Stimulated activated CD4-positive, alpha-beta T cell treated with anti-CD3 and anti-CD28 coated beads, Interleukin-1b, Interleukin-23, amount 100 ng/mL, for 4 hours (primary cell): ENCODE measurements at places on chromosomes 3 and 15.

DNA sequence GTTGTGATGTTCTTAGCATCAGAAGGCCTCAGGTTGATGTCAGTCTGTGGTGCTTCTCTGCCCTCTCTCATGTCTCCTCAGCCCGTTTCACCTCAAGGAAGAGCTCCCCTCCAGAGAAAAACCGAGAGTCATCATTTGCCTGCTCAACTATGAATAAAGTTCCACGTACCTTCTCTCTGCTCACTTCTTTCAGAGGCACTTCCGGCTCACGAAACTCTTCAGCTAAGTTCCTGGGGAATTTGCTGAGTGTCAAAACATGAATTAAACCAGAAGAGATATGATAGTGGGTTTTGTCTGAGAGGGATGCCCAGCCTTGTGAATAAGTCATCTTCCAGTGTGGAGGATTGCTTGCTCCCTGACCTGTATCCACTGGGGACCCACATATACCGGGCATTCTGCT is 37.7 kb downstream of the CCR4 start:
- DNase-seq: no peak

- DNase-seq: no peak
These were observed 48.3 kb downstream of the ASB7 start for GRCh38 chr15:100650685-100651084.

DNA sequence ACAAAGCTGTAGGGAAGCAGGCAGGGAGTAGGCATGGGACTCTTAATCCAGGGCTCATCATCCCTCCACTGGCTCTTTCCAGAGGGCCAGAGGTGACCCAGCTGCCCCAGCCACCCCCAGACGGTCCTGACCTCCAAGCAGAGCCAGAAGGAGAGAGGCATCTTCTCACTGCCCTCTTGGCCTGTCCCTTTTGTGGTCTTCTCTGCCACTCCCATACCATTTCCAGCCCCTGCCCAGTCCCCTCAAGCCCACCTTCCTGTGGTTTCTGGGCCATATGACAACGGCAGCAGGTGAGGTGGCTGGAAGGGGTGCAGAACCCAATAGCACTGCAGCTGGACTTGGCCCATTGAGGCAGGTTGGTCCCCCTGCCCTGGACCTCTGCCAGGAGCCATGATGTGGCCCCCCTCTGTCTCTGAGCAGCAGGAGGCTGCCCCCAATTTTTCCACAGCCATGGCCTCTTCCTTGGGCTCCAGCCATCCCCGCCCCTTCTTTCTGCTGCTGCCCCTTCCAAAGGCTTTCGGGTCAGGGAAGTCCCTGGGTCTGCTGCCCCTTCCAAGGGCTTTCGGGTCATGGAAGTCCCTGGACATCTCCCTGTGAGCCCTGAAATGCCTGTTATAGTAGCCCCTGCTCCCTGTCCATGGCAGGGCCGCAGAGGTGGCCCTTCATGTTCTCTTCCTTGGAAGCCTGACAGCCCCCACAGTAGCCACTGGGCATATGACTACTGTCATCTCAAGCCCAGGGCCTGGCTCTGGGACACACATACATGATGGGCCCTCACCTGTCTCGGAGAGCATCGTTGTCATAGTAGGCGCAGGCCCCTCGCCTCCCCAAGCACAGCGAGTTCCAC is 39.5 kb upstream of the RAB6B start:
- no peak for DNase-seq

DNA sequence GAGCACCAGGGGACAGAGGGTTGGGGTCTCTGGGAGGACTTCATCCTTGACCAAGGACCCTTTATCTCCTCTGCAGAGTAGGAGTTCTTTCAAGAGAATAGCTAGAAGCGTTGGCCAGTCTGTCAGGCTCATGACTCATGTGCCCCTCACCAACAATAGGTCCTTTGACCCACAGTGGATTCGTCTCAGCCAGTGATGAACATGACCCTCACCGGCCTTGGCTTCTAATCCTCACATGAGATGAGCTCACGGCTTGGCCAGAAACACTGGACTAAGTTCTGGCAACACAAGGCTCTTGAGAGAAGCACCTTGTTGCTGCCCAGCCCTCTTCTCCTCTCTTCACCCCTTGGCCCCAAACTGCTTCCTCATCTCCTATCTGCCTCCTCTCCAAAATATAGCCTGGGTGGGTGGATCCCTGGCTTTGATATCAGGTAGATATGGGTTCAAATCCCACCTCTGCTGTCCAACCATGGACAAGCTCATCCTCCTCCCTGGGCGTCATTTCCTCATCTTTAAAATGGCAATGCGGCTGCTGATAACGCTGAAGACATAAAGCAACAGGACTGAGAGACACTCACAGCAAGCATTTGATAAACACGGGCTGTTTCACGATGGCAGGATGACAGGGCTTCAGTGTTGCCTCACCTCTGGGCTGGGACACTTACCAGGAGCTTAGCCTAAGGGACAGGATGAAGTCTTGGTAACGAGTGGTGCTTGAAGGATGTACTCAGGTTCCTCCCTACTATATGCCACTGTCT is 446.7 kb upstream of the PROK2 start:
- no peak for DNase-seq

DNA sequence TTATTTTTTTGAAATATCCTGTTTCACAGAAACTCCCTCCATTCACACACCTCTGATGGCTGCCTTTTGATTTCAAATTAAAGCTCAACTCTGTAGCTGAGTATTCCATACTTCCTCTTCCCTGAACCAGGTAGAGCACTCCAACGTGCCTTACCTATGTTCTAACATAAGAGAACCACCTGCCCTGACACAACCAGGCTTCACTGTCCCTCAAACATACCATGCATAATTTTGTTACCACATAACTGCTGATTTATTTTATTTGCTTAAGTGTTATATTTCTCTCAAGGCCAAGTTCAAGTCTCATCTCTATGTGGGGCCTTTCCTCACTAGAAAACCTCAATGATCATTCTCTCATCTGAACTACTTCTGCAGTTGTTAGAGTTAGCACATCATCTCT is 209.7 kb downstream of the P3H2 start:
- DNase-seq: no peak

DNA sequence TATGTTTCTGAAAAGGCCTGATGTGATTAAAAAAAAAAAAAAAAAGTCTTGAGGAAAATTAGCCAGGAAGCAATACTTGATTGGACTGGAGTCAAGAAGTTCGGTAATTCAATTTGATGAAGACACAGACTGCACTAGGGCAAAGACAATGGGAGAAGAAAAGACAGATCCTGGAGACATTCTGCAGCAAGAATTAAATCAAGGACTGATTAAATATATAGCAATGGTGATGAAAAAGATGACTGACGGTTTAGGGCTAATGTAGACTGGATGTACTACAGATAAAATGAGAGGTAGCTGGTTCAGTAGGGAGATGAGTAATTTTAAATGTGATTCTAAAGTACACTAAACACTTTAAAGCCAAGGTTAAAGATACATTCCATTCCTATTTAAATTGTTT is 13.8 kb downstream of the MRPL47 start:
- DNase-seq: no peak

DNA sequence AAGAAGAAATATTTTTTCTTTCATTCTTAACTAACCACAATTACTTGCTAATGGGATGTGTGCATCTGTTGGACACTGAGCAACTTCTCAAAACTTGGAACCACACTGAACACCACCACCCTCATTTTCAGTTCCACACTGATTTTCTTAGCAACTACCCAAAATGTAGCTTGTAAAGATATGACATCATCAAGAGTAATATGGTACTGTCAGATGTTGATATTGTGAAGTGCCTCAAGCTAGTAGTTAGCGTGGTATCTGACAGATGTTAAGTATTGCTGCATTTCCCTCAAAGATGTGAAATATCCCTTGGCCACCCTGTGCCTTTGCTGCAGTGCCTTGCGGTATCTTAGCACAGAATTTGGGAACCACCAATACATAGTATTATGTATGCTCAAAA is 9.3 kb downstream of the RFTN1 start:
- no peak for DNase-seq

GRCh38 chr3:135929670-135930069 is 35.9 kb upstream of the PPP2R3A start:
- no peak for DNase-seq

GRCh38 chr3:135895734-135896121 is 69.8 kb upstream of the PPP2R3A start:
- no peak for DNase-seq

DNA sequence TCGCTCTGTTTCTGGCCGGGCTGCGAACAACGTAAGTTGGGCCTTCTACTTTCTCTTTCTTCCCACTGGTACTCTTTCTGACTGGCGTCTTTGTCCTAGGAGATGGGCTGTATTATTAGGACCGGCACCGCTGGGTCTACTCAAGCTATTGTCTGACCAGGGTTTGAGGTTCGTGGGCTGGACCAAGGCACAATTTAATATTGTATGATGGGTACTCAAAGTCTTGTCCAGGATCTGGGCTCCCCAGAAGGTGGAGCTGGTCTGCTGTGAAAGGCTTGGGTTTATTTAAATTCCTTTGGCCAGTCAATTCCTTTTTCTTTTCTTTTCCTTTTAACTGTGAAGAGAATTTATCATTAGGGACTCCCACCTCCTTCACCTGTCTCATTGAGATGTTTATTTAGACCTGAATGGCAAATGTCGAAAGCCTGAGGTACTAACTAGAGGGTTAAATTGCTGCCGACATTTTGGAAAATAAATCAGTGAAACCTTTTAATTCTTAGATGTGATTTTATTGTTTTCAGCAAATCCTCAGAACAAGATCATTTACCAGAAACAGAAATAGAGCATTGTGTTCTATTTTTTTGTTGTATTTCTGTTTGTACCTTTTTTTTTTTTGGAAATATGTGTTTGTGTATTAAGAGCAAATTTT is 410 bp downstream of the LRRC49 start:
- no peak for DNase-seq

DNA sequence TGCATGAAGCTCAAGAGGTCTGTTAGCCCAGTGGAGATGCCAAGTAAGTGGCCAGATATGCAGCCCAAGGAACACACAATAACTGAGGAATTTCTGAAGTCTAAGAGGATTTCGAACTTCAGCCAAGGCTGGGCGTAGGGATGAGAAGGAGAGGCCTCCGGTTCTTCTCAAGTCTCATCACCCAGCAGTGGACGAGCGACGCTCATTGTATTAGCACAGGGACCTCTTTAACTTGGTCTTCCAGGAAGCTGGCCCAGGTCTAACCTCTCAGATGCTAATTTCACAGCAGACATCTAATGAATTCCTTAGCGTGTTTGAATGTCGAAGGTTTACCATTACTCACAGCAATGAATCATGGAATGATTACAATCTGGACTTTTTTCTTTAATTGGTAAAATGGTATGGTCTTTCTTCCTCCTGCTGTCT is 85.0 kb downstream of the HES1 start:
- no peak for DNase-seq

- no peak for DNase-seq
These were observed 20.2 kb downstream of the DUOX2 start for GRCh38 chr15:45093622-45094357.

DNA sequence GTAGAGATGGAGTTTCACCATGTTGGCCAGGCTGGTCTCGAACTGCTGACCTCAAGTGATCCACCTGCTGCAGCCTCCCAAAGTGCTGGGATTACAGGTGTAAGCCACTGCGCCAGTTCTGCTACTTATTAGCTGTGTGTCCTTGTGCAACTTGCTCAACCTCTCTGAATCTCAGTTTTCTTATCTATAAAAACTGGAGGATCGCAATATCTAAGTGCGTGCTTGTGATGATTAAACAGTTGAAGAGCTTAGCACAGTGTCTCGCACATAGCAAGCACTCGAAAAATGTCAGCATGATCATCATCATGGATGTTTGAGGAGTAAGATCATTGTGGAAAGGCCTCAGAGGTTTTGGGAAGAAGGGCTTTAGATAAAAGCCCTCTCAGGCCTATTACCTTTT is 10.8 kb downstream of the CLCN2 start:
- no peak for DNase-seq

- no peak for DNase-seq
These were observed 45.7 kb upstream of the INO80 start for GRCh38 chr15:41161736-41162135.
